ENCODE measurements at places on chromosomes 7 and 10.

DNA sequence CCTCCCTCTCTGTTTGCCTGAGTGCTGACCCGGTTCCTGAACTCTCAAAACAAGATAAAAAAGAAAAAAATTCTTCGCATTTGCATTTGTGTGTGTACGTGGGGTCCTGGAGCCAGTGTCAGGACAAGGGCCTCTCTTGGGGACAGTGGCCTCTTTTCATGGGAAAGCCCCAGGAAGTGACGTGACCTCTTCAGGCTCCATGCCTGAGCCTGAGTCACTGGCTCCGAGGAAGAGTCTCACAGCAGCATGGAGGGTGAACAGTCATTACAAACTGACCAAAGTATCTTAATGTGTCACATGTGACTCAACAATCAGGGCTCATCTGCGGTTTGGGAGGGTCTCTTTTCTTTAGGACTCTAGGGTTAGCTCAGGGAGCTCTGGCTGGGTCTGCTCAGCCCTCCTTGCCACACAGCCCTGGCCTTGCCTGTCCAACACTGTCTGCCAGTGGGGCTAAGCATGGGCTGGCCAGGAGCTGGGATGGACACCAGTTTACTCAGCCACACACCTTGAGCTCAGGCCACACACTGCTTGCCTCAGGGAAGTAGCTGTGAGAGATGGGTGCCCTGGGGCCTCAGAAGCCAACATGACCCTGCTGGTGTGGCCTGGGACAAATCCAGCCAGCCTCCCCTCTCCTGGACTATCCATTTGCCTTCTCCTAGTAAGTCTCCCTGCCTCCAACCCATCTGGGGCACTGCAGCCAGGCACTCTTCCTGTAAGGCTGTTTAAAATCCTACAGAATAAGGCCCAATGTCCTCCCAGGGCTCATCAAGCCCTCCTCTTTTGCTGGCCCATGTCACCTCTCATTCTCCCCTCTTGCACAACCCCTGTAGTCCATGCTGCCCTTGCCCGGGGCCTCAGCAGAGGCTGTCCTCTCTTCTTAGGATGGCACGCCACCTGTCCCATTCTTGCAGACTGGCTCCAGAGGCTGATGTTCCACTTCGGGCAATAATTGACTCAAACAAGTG, 10.5 kb downstream of the TMEM273 start:
- peak; percentile 51 for DNase-seq

GRCh38 chr10:83371696-83372490, 767.4 kb upstream of the GHITM start:
- DNase-seq, result no peak

DNA sequence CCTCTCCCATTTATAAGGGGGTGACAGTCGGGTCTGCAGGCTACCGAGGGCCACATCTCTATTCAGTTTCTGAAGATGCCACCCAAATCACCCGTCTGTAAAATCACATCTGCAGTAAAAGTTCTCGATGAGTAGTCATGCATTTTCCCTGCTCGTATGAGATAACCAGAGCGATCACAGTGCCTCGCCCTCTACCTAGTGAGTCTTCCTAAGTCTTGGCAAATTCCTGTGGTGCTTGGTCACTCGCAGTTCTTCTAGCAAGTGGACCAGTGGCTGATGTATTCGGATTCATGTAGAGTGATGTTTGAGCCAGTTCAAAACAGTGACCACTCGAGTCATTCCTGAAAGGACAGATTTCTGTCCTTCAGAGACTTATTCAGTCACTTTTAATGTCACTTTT, 44.9 kb downstream of the INSYN2A start:
- no peak for DNase-seq

DNA sequence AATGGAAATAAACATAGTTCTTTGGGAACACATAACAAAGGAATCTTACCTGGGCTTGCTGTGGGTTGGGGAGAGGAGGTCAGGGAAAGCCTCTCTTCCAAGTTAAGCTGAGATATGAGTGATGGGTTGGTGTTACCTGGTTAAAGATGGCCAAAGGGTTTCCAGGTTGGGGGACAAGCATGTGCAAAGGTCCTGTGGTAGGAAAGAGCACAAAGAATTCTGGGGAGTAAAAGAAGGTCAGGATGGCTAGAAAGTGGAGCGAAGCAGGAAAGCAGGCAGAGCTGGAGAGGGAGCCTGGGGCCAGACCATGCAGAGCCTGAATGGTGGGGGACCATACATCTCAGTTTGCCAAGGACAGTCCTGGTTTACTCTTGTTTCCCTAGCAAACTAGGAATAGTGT, 133.2 kb downstream of the CFAP58 start:
- no peak for DNase-seq

- DNase-seq, result no peak
Observed at GRCh38 chr10:112956631-112957350, 6.7 kb downstream of the TCF7L2 start.

- no peak for DNase-seq
Observed at GRCh38 chr7:43201912-43202311, 89.5 kb downstream of the HECW1 start.

- peak; percentile 92 for DNase-seq
Observed at GRCh38 chr10:58266826-58267712, 625 bp downstream of the IPMK start.

DNA sequence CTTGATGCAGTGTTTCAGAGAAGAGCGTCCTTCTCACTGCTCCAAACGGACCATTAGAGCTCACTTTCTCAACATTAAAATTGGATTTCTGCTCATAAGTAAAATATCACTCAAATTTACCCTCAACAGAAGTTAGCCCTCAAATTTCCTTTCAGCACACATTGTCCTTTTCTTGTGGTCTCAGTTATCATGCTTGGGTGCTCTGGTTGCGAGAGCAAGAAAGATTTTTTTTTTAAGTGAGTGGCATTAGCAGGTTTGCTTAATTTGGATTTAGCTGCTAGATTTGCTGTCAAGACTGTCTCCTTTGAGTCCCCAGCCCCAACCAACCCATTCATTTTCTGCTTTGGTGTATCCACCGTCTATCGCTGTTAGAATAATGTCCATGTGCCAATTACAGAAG, 2.6 kb upstream of the CH25H start:
- no peak for DNase-seq

DNA sequence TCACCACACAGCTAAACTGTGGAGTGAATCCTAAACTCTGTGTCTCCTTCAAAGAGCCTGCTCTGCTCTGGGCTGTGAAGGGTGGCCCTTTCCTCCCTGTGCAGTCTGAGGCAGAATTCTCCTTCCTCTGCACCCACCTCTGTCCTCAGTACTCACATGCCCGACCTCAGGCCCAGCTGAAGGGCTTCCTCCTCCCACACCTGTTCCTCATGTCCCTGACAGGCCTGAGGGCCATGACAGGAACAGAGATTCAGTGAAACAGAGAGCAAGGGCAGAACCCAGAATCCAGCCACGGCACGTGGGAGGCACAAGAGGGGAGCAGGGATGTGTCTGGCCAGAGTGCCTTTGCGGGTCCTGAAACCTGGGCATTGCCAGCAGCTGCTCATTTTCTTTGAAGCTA, 13.9 kb downstream of the CREB3L2 start:
- no peak for DNase-seq

- peak; percentile 65 for DNase-seq
Observed at GRCh38 chr10:84214612-84215235, 10.6 kb downstream of the LRIT2 start.

GRCh38 chr10:124534231-124534798, 72.7 kb downstream of the LHPP start:
- DNase-seq, result peak; percentile 78

GRCh38 chr10:71761541-71762113, 11.7 kb downstream of the VSIR start:
- no peak for DNase-seq

- DNase-seq, result no peak
Observed at GRCh38 chr10:104762793-104763192, 121.7 kb downstream of the SORCS3 start.

- no peak for DNase-seq
Observed at GRCh38 chr10:124703778-124704427, 40.3 kb downstream of the FAM53B start.

DNA sequence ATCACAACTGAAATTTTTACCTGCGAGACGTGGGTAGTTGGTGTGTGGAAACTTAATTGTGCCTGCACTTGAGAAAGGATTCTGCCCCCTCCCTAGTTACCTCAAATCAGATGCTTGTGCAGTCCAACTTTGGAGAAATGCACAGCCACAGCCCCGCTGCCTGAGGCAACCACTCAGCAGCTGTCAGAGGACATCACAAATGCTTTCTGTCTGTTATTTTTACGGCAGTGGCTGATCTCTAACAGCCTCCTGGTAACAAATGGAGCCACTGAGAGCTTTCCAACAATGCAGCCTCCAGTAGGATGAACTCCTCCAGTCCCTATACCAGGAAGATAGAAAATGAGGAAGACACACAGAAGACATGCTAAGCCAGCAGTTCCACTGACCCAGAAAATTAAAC, 712.2 kb upstream of the GHITM start:
- DNase-seq, result no peak

DNA sequence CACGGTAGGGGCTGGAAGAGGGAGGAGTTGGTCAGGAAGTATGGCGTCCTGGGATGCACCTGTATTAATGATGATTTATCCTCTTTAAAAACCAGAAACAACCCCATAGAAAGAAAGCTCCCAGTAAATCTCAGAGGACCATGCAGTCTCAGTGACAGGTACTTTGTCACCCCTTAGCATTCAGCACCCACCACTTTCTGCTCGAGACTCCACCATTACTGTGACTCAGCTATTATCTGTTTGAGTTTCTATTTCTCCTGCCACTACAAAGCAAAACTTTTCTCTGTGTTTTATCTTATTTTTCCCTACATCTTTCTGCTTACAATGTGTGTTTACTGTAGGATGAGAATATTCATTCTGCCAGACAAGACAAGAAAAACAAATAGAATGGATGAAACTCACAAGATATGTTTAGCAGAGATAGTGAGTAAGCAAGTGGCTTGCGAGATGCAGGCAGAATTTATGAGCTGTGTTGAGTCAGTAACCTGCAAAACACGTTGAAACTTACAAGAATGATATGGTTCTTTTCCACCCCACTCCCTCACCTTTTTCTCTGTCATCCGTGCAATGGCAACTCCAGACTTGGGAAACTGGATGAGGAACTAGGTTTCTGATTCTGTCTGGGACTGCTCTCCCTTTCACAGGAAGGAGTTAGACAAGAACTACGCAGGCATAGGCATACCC, 127.1 kb downstream of the AOAH start:
- no peak for DNase-seq

DNA sequence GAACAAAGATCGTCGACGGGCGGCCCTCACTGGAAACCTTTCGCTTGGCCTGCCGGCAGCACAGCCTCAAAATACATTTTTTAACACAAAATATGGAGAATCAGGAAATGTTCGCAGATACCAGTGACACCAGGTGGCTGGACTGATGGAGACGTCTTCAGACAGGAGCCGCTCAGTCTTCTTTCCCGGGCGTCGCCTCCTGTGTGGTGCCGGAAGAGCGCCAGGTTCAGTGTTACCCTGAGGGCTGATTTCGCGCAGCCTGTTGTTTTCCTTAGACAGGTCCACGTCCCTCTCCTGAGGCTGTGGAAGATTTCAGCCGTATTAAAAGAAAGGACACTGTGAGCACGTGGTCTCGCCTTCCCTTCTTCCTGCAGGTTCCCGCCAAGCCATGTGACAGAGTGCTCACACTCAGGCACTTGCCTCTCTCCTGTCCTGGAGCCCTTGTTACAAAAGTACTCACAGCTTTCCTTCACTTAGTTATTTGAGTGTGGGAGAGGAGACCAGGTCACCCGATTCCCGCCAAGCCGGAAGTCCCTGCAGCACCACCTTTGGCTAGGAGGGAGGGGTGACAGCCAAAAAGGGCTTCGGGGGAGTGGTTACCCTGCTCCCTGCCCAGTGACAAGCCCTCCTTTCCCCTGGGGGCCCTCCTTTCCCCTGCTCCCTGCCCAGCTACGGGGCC, 21.7 kb upstream of the PWWP2B start:
- DNase-seq, result no peak

DNA sequence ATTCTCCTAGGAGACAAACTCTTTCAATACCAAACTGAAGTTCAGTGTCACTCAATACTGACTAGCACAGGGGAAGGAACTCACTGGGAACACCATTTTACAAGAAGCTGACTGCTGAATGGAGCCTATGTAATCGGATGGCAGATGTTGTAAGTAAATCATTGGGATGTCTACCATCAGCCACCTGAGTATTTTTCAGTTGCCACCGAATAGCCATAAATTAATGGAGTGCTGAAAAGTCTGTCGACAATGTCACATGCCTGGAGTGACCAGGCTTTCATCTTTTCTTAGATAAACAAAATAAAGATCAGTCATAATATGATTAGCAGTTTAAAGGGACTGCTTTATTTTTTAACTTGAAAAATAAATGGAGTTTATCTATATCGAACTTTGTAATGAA, 145.9 kb upstream of the SEMA3E start:
- no peak for DNase-seq

- DNase-seq, result no peak
Observed at GRCh38 chr7:25500393-25500921, 272.2 kb upstream of the NPVF start.

DNA sequence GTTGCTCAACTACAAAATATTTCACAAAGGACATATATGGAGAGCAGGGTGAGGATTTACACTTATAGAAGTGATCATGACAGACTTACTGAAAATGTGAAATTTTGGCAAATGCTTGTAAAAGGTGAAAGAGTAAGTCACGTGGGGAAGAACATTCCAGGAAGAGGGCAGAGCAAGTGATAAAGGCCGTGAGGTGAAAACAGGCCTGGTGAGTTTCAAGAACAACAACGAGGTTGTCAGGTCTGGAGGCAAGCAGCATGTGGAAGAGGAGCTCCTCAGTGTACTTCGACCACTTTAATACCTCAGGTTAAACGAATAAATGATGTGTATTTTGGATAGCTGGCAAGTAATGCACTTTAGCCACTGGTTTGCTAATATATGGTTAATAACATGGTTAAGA, 706.7 kb downstream of the PCDH15 start:
- no peak for DNase-seq

- DNase-seq, result peak; percentile 25
Observed at GRCh38 chr10:114632869-114633715, 25.0 kb downstream of the ABLIM1 start.

GRCh38 chr10:118277871-118278270, 64.3 kb downstream of the FAM204A start:
- DNase-seq, result no peak

- DNase-seq, result no peak
Observed at GRCh38 chr7:75567948-75568595, 76.0 kb downstream of the SPDYE5 start.

- DNase-seq, result no peak
Observed at GRCh38 chr10:14259696-14260566, 70.8 kb downstream of the FRMD4A start.

GRCh38 chr10:115117301-115117700, 24.1 kb downstream of the ATRNL1 start:
- no peak for DNase-seq
